NCI-H524 treated with DMSO at 0.1 percent for 48 hours (cell line): ENCODE measurements at places on chromosomes 12 and 14.

DNA sequence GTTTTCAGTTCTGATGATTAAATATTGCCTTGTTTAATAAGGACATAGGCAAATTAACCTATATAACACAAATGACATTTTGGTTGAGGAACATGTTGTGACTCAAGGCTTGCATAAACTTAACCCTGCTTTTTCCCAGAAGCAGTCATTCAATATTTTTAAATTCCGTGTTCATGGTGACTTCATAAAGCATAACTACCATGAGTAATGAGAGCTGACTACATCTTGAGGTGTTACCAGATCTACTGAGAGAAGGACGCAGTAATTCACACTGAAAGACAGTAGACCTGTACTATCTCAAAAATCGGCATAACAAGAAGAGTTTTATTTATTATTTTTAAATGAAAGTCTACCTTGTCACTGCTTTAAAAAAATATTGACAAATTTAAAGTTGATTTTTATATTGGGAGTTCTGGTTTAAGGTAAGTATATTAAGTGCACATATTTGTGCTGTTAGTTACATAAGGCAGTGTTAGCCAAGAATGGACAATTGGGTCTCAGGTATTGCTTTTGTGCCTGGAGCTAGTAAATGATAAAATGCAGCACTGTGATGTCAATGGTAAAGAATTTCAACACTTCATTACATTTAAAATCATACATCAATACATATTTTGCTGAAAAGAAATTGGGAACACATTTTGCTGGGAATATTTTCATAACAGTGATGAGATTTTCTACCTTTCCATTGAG, 1198.5 kb downstream of the FSCB start:
- DNase-seq, result no peak

DNA sequence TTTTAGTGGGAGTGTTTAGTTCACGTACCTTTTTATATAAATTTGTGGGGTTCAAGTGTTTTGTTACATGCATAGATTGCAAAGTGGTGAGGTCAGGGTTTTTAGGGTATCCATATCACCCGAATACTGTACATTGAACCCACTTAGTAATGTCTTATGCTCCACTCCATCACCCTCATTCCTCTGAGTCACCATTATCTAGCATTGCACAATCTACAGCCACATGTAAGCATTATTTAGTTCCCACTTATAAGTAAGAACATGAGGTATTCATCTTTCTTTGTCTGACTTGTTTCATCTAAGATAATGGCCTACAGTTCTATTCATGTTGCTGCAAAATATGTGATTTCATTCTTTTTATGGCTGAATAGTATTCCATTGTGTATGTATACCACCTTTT, 583.7 kb upstream of the LRFN5 start:
- no peak for DNase-seq

- peak; percentile 73 for DNase-seq
Observed at GRCh38 chr14:36373982-36374673, 53.7 kb upstream of the MBIP start.

DNA sequence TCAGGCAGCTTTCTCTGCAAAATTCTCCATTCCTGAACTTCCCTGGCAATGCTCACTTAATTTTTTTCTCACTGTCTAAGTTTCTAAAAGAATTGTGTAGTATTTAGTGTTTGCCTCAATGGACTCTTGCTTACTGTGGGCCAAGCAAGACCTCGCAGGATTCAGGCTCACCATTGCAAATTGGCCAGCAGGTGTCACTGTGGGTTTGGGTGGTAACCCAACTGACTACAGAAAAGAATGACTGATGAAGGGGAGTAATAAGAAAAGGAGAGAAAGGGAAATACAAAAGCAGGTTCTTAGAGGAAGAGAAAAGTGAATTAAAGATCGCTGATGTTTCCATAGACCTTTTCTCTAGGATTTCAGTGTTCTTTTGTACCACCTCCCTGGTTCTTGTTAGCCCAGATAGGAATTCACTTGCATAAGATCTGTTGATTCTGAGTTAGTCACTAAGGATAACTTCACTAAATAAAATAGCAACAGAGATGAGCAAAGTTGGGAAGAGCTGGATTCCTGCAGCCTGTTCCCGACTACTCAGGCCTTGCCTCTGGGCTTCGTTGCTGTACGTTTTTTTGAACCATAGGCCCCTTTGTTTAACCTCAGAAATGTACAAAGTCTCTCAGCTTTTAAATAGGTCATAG, 386.5 kb upstream of the DDHD1 start:
- DNase-seq, result peak; percentile 45

DNA sequence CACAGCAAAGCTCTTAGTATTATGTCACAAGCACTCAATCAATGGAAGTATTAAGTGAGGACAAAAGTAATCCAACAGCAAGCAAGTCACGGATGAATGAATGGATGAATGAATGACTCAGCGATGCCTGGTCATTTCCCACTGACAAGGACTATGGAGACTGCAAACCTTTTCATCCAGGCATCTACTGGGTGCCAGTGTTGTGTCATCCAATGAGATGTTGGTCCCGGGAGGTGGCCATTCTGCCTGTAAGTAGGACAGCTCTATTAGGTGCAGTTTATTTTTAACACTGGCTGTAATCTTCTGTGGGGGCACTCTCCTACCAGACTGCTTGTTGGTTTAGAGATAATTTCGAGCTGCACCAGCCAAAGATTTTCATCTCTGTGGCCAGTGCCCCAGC, 39.4 kb downstream of the STAB2 start:
- DNase-seq, result peak; percentile 64

DNA sequence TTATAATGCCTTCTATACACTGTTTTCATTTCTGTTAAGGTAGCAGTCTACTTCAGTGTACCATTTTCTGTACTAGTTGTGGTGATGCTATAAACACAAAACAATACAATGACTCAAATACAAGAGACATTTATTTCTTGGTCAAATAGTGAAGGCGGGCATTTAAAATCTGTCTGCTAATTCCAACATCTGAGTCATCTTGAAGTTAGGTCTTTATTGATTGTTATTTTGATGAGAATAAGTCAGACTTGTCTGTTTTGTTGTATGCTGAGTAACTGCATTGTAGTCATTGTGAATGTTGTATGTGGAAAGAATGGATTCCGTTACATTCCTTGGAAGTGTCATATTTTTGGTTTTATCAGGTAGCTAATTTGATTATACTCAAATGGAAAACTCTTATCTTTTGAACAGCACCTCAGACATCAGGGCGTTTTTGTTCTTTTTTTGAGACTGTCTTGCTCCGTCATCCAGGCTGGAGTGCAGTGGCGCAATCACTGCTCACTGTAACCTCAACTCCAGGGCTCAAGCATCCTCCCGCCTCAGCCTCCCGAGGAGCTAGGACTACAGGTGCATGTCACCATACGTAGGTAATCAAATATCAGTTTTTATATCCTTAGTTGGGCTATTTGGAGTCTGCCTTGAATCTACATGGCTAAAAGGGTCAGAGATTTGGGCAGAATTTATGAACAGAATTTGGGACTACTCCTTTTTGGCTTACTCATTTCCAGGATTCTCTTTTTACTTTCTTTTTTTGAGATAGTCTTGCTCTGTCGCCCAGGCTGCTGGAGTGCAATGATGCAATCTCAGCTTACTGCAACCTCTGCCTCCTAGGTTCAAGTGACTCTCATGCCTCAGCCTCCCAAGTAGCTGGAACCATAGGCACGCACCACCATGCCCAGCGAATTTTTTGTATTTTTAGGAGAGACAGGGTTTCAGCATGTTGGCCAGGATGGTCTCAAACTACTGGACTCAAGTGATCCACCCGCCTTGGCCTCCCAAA, 56.8 kb downstream of the PAPLN start:
- DNase-seq, result no peak

GRCh38 chr14:44847526-44848309, 114.0 kb downstream of the KLHL28 start:
- DNase-seq, result no peak

DNA sequence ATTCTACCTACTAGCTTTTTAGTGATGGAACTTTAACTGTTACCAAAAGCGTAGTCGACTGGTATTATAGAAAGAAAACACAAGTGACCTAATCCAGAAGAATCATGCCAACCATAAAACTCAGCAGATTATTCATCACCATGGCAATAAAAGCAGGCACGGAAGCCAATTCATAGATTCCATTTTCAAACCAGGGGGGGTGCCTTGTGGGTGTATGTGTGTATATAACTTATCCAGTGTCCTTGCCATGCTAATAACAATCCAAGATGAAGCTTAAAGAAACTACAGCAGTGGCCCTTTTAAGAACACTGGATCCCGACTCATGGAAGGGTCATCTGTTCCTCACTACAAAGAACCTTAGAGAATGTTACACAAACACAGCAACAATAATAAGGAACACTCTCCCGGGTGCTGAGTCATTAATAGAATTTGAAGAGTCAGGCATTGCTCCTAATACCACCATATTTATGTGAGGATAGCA, 61.0 kb downstream of the EPS8 start:
- no peak for DNase-seq

- no peak for DNase-seq
Observed at GRCh38 chr14:76776428-76777251, 15.4 kb downstream of the VASH1 start.

- no peak for DNase-seq
Observed at GRCh38 chr14:22866874-22867273, 4.7 kb upstream of the LRP10 start.

GRCh38 chr12:12979731-12980259, 20.3 kb downstream of the HEBP1 start:
- DNase-seq, result no peak

- DNase-seq, result peak; percentile 11
Observed at GRCh38 chr12:57888409-57889157, 42.1 kb upstream of the CTDSP2 start.

GRCh38 chr14:98903371-98903770, 368.6 kb downstream of the BCL11B start:
- no peak for DNase-seq

GRCh38 chr12:12266873-12267741, at the start of gene LRP6:
LRP6 (minus strand) TSS chr12:12267044; CDS start chr12:12266735, 309 bp downstream.
- DNase-seq, result peak; percentile 52

- no peak for DNase-seq
Observed at GRCh38 chr12:115597157-115597712, 680.3 kb downstream of the MED13L start.

- no peak for DNase-seq
Observed at GRCh38 chr14:97180304-97181200, 383.4 kb downstream of the VRK1 start.

DNA sequence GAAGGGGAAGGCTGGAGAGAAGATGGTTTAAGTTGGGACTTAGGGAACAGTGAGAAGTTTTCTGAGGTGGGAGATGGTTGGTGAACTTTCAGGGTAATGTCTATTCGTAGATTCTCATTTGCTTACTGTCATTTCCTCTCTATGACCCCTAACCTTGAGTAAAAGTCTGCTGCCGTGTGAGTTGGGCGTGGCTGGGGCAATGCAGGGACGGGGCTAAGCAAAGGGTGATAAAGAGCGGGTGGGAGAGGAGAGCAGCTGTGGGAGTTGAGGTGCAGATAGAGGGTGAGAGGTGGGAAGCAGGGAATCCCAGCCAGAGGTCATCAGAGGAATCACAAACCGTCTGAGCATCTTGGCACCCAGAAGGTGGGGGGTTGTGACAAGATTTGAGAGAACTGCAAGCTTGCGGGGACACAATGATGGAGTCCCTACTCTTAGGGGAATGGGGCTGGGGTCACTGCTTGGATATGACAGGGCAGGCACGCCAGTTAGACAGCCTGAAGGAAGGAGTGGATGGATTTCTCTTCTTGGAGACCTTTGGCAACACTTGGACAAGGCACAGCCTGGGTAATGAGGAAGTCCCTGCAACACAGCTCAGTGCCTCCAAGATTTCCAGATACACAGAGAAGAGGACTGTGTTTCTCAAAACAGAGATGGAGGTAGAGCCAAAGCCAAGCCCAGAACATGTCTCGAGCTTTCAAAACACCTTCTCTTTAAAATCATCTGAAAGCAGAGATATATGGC, 45.9 kb upstream of the CTDSP2 start:
- no peak for DNase-seq

DNA sequence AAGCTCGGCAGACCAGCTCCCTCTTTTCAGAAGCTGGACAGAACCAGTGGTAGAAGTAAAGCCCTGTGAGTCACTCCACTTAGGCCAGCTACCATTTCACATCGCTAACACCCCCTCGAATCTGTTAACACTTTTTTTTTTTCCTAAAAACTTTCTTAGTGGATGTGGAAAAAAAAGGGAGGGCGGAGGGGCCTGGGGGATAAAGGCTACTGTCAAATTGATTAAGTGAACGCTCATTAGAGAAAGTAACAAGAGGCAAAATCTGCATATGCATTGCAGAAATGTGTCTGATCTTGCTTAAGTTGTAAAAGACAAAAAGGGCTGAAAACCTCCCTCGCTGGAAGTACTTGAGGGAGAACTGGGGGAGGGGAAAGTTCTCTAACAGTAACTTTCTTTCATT, 86.6 kb upstream of the OTX2 start:
- DNase-seq, result no peak

DNA sequence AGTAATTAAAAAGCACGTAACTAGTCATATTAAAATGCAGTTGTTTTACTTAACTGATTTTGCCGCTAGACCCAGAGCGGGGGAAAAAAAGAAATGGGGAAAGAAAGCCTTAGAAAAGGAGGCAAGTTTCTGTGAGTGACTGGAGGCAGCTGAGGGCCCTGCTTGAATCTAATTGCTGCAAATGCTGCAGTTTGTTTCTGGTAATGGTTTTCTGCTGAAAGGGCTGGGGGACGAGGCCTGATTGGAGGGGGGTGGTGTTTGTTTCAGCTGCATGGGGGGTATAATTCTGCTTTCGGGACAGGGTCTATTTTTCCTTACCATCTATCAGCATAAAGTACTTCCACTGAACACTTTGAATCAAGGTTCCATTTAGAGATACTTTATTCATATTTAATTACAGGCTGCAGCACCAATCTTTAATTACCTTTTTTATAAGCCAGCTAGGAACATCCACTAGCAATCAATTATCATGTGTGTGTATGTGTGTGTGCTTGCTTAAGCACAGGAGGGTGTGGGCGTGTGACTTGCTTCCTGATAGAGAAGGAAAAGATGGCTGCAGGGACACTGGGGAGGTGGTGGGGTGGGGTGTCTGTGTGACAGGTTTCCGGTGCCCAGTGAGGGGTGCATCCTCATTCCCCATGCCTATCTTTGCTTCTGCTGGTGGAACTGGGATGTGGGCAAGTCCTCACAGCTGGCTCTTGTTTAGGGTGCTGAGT, 83.4 kb downstream of the ADCK1 start:
- DNase-seq, result no peak
